H4 (cell line): ENCODE measurements at places on chromosomes 12 and 14. TPM values are rescaled to one million over a fixed set of nuclear protein-coding genes. Genes with fewer than 3 reads are reported as not detected.

MGP gene
- total RNA-seq, result 40.0 and 42.8 TPM in 2 replicates

GRCh38 chr12:124610021-124610612 lies 42.7 kb upstream of the NCOR2 start:
- DNase-seq, result no peak

GRCh38 chr12:21118760-21119159 lies 12.2 kb upstream of the SLCO1B1 start:
- DNase-seq, result no peak

DNA sequence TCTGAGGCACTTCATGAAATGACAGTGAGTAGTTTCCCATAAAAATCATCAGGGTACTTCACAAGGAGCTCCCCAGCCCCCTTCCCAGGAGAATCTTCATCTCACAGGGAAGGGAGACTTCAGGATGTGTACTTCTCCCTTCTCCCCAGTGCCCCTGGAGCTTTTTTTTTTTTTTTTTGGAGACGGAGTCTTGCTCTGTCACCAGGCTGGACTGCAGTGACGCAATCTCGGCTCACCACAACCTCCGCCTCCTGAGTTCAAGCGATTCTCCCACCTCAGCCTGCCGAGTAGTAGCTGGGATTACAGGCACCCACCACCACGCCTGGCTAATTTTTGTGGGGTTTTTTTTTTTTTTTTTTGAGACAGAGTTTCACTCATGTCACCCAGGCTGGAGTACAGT lies 10.4 kb downstream of the ITPK1 start:
- DNase-seq, result peak; percentile 91

GRCh38 chr12:106289196-106289681 lies 13.3 kb upstream of the TCP11L2 start:
- no peak for DNase-seq

GRCh38 chr12:75852143-75852542 lies 179.4 kb downstream of the PHLDA1 start:
- no peak for DNase-seq

DNA sequence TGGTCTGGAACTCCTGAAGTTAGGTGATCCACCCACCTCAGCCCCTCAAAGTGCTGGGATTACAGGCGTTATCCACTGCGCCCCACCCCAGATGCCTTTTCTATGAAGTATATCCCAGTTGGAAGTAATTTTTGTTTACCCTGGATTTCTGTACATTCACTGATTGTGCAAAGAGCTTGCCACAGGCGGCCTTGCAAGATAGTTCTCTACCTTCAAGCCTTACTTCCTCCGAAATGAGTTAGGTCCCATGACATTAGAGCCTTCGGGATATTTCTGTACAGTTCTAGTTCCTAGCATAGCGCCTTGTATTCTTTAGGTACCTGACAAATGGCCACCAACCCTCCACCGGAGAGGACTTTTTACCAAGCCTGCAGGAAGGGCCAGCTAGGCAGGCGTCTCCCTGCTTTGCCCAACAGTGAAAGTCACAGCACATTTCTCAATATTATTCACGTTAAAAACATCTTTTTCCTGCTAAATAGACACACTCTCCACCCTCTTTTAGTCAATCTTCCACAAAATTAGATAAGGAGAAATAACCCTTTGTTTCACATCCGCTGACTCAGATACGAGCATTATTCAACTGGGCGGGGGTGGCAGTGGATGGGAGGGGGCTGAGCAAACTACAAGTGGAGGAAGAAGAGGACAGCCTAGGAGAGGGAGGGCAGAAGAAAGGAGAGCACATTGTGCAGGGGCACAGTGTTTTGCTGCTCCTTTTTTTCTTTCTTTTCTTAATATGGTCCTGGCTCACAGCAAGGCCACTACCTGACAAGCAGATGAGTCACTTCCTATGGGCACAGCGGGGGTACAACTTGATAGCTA lies 40.0 kb upstream of the CAPRIN2 start:
- DNase-seq, result peak; percentile 92

DNA sequence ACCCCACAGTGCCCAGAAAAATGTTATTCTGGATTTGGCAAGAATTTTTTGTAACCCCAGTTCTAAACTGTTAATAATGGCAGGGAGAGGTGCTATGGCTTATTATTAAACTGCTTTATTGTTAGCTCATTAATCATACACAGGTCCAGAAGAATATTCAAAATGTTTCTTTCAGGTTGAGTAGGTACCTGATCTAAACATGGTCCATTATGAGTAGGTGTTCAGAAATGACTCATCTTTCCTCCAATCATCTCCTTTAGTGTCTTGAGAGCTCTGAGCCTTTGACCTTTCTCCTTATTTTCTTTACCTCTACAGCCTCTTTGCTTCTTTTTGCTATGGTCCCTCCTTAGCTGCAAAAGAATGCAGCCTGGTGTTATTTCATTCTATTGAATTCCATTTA lies 211.0 kb upstream of the GARIN6 start:
- DNase-seq, result no peak

GRCh38 chr14:77214216-77214615 lies 32.6 kb downstream of the TMEM63C start:
- DNase-seq, result no peak

GRCh38 chr14:94394025-94394493 lies 5.7 kb upstream of the SERPINA1 start:
- DNase-seq, result no peak

DNA sequence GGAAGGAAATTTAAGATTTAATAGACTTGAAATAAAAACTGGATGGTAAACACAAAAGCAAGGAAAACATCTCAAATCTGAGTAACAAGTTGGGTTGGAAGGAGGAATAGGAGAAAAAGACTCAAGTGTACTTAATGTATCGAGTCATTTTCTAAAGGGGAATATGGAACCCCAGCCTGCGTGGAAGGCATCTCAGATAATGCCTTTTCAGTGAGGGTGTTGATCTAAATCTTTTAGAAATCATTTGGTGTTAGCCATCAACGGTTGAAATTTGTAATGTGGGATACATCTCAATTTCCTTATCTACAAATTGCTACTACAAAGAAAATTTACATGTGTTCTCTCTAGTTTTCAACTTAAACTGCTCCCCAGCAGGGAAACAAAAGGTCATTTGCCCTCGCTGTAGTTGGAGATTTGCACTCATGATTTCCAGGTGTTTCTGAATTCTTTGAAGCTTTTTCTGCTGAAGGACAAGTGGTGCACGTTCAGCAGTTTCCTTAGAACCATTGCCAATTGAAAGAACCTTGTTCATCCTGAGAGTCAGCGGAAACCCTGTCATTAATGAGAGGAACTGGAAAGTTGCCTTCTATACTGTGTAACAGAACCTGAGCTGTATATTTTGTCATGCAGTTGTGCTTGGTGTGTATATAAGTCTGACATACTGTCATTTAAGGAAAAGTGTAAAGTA lies 2.2 kb downstream of the PCBP2 start:
- DNase-seq, result no peak

GRCh38 chr12:103100257-103100831 lies 142.9 kb downstream of the ASCL1 start:
- no peak for DNase-seq
